ENCODE measurements at places on chromosomes 11 and 22. TPM values are rescaled to one million over a fixed set of nuclear protein-coding genes. Genes with fewer than 3 reads are reported as not detected.

- no peak for DNase-seq
Observed at GRCh38 chr11:61713906-61714305, 33.7 kb downstream of the DAGLA start.

DNA sequence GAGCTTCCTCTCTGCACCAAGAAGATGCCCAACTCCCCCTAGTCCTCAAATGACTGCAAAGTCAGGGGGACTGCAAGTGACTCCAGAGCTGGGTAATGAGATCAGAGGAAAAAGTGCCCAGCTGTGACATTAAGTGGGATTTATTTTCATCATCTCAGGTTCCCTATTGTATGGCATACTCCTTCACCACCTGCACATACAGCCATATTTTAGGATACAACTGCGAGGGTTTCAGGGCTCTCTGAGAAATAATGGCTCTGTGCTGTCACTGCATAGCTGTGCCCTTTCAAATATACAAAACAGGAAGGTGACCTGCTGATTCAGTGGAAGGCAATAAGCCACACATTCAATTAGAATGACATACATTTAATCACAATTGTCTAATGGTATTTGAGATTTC lies 45.6 kb upstream of the PLET1 start:
- no peak for DNase-seq

FAM111B gene
- total RNA-seq, result 24.1 TPM

- DNase-seq, result no peak
Observed at GRCh38 chr11:67117176-67117575, 1.9 kb upstream of the KDM2A start.

DNA sequence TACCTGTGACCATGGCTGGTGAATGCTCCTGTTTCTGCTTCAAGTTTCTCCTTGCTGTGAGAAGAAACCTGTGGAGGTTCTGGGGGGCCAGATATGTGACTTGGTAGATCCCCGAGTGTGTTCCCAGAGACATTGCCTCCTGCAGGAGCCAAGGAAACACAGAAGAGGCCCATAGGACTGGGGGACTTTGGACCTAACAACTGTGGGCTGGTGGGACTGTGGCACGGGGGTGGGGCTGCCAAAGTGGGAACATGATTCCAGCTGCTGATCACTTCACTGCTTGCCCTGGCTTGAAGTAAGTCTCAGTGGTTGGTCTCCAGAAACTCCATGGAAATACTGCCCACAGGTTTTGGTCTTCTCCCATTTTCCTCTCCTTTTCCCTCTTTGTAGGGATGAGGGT lies 4.1 kb upstream of the NR1H3 start:
- no peak for DNase-seq

DNA sequence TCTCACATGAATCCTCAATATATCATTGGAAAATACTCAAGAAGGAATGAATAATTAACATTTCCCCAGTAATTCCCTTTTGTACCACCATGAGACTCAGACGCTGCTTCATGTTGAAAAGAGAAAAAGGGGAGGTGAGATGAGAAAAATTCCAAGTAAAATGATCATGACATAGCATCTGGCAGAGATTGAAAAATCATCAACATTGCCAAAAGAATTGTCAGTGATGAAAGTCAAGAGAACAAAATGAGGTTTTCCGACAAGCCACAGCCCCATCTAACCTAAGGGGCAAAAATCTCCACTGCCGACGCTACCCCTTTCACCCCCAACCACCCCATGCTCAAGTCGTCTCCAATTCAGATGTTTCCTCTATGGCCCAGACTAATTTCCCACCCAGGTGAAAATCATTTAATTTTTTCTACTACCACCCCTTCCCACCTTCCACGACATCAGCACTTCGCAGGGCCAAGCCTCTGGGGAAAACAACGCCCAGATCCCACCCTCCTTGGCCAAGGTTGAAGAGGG lies 1.2 kb downstream of the RAB6A start:
- no peak for DNase-seq

- no peak for DNase-seq
Observed at GRCh38 chr11:10749476-10749875, 1.6 kb upstream of the CTR9 start.

GRCh38 chr11:68213135-68213515 lies at the start of gene KMT5B:
KMT5B (minus strand) TSS chr11:68213296; CDS start chr11:68190076, 23,220 bp downstream.
- DNase-seq, result no peak

GRCh38 chr11:34640050-34640923 lies 19.4 kb downstream of the EHF start:
- DNase-seq, result no peak

GRCh38 chr11:130124096-130124495 lies 35.5 kb upstream of the ST14 start:
- DNase-seq, result peak; percentile 52

GRCh38 chr22:34760276-34761008 lies 305.5 kb upstream of the ISX start:
- DNase-seq, result no peak

DNA sequence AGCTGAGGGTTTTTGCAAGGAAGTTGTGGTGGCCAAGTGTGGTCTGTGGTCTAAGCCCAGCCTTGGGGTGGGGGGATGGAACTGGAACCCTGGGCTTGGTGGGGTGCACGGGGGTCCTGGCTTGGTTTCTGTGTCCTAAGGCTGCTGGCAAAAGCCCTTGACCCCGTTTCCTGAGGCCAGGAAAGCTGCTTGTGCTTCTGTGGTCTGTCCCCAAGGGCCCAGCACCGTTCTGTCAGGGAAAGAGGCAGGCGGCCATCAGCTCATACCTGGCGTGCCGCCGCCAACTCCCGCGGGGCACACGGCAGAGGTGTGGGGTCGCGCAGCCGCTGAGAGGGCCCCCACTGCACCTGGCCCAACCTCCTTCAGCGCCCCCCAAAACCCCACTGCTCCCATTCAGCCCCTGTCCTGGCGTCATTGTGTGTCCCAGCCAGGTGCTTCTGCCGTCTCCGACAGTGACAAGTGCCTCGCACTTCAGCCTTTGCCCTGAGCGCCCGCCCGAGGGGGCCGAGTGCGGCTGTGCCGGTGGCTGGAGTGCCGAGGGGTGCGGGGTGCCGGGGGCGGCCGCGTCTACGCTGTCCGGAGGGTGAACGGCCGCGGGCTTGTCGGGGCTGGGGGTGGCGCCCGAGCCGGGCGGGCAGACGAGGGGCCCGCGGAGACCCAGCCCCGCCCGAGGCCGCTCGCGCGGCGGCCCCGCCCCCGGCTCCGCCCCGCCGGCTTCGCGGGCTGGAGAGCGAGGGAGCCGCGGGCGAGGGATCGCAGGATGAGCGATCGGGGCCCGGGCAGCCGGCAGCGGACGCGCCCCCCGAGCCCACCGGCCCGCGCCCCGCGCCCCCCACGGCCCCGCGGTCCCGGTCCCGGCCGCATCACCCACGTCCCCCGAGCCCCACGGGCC lies at the start of gene CNIH2:
Gene CNIH2 (plus strand): TSS at position 705 of the 892 bp plus-strand sequence. CDS start 282 bp downstream, outside the sequence.
- DNase-seq, result peak; percentile 51

PRG3 gene
- not detected for total RNA-seq

UPK2 gene
- total RNA-seq, result not detected

DNA sequence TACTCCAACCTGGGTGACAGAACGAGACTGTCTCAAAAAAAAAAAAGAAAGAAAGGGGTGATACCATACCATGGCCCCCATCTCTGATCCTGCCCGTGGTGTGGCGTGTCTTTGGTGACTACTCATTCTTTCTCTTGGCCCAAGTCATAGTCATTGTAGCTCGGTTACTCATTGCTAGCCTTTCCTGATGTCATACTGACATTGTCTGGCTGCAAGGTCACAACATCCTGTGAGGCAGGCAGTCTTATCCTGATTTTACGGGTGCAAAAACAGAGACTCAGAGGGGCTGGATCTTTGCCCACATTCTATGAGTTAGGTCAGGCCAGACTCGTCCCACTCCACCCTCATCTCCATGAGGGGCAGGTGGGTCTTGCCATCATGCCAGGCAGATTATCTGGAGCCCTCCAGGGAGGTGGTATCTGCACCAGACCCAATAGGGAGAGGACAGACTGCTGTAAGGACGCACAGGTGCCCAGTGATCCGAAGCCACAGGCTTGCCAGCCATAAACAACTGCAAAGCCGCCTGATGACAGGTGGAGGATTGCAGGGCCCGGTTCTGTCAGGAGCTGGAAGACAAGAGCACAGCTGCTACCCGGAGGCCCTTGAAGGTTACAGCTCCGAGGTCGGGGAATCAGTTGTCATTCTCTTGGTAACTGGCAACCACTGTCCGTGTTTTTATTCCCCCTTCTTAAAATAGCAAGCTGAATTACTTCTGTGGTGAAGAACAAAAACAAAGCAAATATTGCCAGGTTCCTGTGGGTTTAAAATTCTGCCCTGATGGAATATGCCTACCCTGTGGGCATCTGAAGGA lies 13.8 kb downstream of the TOM1 start:
- peak; percentile 90 for DNase-seq

DNA sequence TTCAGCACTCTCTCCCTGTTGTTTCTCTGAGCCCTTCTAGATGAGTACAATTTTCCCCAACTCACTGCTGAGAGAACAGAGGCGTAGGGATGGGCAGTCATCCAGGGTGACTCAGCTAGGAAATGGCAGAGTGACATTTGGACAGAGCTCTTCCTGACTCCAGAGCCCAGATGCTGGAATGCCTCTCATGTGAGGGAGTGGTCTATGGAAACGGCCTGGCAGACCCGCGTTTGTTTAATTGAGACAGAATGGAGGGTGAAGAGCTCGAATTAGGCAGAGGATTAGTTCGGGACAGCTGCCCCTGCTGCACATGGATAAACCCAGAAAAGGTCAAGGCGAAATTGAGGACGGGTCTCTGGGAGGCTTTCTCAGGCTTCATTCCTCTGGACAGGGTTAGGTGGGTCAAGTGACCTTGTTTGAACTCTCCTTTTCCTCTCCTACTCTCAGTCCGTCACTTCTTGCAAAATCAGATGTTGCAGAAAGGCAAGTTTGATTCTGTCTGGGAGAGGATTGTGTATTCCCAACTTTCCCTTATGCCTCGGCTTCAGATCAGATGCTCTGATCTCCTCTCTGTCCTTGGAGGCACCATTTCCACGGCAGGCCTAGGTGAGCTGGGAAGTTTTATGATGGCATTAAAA lies 7.6 kb upstream of the LMO2 start:
- DNase-seq, result peak; percentile 81

RFPL3 gene
- total RNA-seq, result not detected

DNA sequence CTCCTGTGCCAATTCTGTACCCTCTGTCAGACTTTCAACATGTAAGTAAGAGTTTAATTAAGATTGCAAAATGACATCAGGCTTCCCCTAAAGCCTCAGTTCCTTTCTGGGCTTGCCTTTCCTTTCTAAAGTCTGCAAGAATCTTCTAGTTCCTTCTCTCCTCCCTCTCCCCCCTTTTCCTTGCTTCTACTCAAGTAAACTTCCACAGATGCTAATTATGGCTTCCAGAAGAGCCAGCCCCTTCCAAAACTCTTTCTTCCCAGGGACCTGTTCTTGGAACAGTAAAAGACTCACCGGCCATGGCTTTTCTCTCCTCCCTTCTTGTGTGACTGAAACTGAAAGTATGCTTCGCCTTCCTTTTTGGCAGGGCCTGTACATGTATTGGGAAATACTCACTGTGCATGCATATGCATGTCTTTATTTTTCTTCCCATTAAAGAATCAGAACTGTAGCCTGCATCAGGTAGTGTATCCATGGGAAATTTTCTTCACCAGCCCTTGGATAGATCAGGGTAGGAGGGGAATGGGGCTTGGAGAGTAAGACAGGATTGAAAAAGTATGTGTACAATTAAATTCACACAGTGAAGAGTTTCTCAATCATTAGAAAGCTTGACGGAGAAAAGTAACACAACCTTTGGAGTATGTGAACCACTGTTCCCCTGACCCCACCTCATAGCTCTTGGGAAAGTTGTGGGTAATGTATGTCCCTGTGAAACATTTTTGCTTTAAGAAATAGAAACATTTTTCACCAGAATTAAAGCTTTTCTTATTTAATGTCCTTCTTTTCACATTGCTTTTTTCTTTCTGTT lies at the start of gene CASP1:
Gene CASP1 (minus strand): TSS at position 332 of the 808 bp plus-strand sequence. CDS start 31 bp downstream, at position 301.
- peak; percentile 48 for DNase-seq

GRCh38 chr11:18650859-18651557 lies 16.9 kb upstream of the SPTY2D1 start:
- DNase-seq, result peak; percentile 63

GRCh38 chr11:88059326-88059725 lies 115.9 kb downstream of the RAB38 start:
- no peak for DNase-seq

RFPL1 gene
- total RNA-seq, result not detected

GRCh38 chr11:9787260-9787659 lies 123.4 kb downstream of the SWAP70 start:
- DNase-seq, result no peak

- DNase-seq, result no peak
Observed at GRCh38 chr11:54558919-54559318, 44.9 kb downstream of the OR4C46 start.

DNA sequence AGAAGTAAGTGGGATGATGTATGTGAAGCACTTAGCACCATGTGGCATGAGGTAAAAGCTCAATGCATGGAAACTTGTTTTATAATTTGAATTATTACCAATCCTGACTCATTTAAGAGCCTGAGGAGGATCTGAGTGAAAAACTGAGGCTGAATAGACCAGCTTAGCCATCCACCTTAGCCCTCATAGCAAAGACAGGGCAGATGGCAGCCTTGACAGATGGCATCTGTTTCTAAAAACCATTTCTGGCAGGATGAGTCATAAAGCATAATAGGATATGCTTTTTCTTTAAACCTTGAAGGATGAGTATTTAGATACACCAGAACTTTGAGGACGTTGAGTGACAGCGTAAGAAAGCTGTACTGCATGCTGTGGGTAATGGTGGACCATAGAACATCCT lies 61.0 kb upstream of the NAV2 start:
- DNase-seq, result no peak

TENM4 gene
- total RNA-seq, result 23.5 TPM
